ENCODE measurements at places on chromosomes 5 and 9. TPM values are rescaled to one million over a fixed set of nuclear protein-coding genes. Genes with fewer than 3 reads are reported as not detected.

DNA sequence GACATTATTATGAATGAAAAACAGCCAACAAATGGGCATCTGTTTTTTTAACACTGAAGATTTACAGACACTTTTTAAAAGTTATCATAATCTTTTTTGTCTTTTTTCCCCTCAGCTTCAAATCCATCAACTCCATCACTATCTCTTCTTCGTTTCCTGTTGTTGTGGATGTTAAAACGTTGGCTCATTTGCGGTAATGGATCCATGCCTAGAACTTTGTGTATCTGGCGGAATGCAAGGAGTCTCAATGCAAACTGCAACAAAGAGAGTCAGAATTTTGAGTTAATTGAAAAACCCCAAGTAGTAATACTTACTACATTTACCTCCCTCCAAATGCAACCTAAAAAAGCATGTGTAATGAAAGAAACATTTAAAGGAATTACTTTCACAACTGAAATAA, 42.9 kb upstream of the MTMR12 start:
- H3K36me3 ChIP-seq, result peaks cover 22% of the 10 kb centered on the region
- H3K4me1 ChIP-seq, result no peaks in the 10 kb centered on the region
- DNase-seq, result no peak
- no peaks in the 10 kb centered on the region for H3K27me3 ChIP-seq
- no peak overlapping the region for H3K4me3 ChIP-seq

DNA sequence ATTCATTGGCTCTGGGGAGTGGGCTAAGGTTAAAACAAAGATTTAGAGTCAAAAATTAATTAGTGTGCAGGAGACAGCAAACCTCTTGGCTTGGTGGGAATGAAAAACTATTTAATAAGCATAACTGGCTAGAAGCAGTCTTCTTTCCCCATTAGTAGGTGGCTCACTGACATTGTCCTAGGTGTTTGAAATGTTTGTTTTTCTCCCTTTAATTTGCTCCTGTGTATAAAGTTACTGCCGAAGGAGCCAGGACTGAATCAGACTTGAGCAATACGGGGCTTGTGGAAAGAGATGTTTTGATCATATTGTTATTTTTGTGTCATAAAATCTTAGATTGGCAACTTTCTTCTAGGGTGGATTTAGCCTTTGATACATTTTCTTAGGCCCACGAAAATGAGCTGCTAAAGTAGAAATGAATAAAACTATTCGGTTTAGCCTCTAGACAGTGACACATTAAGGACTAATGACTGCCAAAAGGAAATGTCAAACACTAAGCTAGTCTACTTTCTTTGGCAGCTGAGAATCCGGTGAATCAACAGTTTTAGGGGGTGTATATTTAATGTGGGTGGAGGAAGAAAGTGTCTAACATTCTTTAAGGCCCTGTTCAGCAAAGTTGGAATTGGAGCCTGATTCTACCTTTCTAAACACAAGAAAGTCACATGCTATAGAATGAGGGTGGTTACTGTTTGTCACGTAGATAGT, 30.2 kb downstream of the LRRTM2 start:
- H3K4me1 ChIP-seq, result peaks cover 6% of the 10 kb centered on the region
- H3K27me3 ChIP-seq, result no peaks in the 10 kb centered on the region
- H3K27ac ChIP-seq, result no peak overlapping the region
- H3K4me3 ChIP-seq, result no peak overlapping the region
- DNase-seq, result no peak

Gene CARTPT
- not detected for total RNA-seq

GRCh38 chr9:36142510-36143244, 6.1 kb downstream of the GLIPR2 start:
- H3K27me3 ChIP-seq, result no peaks in the 10 kb centered on the region
- no peak overlapping the region for H3K4me3 ChIP-seq
- DNase-seq, result peak; percentile 38
- no peak overlapping the region for H3K27ac ChIP-seq
- peaks cover 4% of the 10 kb centered on the region for H3K4me1 ChIP-seq

GRCh38 chr5:108728566-108729241, 19.0 kb upstream of the FER start:
- H3K4me3 ChIP-seq, result peak overlapping the region; percentile 67
- H3K36me3 ChIP-seq, result no peaks in the 10 kb centered on the region
- peaks cover 26% of the 10 kb centered on the region for H3K4me1 ChIP-seq
- H3K27ac ChIP-seq, result no peak overlapping the region
- DNase-seq, result no peak
- no peaks in the 10 kb centered on the region for H3K27me3 ChIP-seq

Gene MZB1
- 31.0 TPM for total RNA-seq

GRCh38 chr9:126151031-126151685, 175.5 kb upstream of the MVB12B start:
- H3K27ac ChIP-seq, result no peak overlapping the region
- peaks cover 3% of the 10 kb centered on the region for H3K4me1 ChIP-seq
- no peaks in the 10 kb centered on the region for H3K36me3 ChIP-seq
- H3K4me3 ChIP-seq, result no peak overlapping the region

DNA sequence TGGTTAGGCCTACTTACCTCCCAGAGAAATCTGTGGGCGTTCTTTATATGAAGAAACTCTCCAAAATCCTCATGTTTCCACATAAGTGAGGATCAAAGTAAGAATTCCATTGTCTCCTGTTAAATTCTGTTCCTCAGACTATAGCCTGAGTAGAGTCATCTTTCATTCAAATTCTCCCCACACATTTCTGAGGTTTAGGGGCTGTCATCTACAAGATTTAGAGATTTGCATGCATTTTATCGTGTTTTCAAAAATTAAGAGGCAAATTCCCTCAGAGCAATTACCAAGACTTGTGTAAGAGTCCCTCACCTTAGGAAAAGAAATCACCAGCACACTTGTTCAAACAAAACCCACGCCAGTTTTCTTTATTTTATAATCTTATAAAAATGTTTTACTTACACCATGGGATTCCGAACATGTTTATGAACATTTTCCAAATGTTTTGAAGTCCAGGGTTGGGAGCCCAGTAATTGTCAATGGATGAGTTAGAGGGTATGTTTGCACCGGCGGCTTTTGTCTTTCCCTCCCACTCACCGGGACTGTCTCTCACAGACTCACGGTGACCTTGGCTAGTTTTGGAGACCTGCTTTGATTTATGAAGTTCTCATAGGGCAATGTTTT, 367.6 kb downstream of the ENC1 start:
- H3K36me3 ChIP-seq, result no peaks in the 10 kb centered on the region
- no peak overlapping the region for H3K4me3 ChIP-seq
- no peak for DNase-seq
- H3K4me1 ChIP-seq, result no peaks in the 10 kb centered on the region
- H3K27ac ChIP-seq, result no peak overlapping the region

GRCh38 chr5:111968459-111968858, 211.5 kb upstream of the NREP start:
- no peak overlapping the region for H3K27ac ChIP-seq
- H3K27me3 ChIP-seq, result no peaks in the 10 kb centered on the region
- H3K36me3 ChIP-seq, result no peaks in the 10 kb centered on the region
- no peaks in the 10 kb centered on the region for H3K4me1 ChIP-seq
- DNase-seq, result no peak

DNA sequence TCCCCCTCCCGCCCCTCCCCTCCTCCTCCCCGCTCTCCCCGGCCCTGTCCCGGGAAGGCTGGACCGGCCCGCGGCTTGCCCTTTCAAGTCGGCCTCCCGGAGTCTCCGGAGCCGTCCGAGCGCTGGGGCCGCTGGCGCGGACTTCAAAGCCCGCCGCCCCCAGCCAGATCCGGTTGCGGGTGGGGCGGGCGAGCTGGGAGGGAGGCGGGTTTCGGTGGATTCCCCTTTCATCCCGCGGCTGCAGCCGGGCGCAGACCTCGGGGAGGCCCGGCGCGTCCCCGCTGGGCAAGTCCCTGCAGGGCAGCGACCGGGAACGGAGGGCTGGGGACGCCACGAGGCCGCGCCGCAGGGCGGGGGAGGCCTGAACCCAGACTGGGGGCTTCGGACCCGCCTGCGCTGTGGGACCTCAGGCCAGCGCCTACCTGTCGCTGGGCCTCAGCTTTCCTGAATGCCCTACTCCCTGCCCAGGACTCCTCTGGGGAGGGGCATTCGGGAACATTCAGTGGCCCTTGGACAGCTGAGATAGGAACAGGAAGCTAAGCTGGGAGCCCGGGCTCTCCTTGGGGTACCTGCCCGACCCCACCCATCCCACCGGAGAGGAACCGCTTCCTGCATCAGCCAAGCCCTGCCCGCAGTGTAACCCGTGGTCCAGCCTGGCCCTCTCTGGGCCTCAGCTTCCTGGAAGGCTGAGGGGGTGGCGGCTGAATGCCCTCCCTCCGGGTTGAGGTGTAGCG, 23.4 kb downstream of the C9orf50 start:
- no peaks in the 10 kb centered on the region for H3K4me1 ChIP-seq
- no peaks in the 10 kb centered on the region for H3K36me3 ChIP-seq
- H3K4me3 ChIP-seq, result no peak overlapping the region
- DNase-seq, result no peak

- no peak for DNase-seq
- peaks cover 8% of the 10 kb centered on the region for H3K4me1 ChIP-seq
- no peak overlapping the region for H3K27ac ChIP-seq
- H3K36me3 ChIP-seq, result no peaks in the 10 kb centered on the region
- H3K27me3 ChIP-seq, result no peaks in the 10 kb centered on the region
Measured at GRCh38 chr5:139696894-139697658, 48.9 kb downstream of the CXXC5 start.

Gene DMRT3
- not detected for total RNA-seq

- H3K4me1 ChIP-seq, result peaks cover 23% of the 10 kb centered on the region
- no peak overlapping the region for H3K27ac ChIP-seq
- no peaks in the 10 kb centered on the region for H3K36me3 ChIP-seq
- no peaks in the 10 kb centered on the region for H3K27me3 ChIP-seq
- H3K4me3 ChIP-seq, result no peak overlapping the region
Measured at GRCh38 chr5:149268928-149269557, 2.6 kb upstream of the AFAP1L1 start.
